ENCODE measurements at places on chromosomes 5 and 9.

GRCh38 chr9:121138561-121138960 lies 63.1 kb downstream of the RAB14 start:
- DNase-seq = no peak

DNA sequence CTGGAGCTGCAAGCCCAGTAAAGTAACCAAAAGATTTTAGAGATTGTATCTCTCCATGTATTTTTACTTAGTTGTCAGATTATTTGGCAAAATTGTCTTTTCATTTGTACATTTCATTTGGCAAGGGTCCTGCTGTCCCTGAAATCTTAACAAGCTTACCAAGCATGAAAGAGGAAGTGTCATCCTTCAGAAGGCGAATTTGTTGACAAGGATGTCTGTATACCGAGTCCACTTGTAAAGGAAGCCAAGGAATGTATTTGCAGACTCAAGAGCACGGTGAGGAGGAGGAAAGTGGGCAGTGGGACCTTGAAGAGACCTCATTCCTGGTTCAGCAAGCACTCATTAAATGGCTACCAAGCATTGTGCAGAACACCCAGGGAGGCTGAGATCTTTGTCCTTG lies 7.5 kb upstream of the OTULINL start:
- no peak for DNase-seq

- DNase-seq = no peak
Measured at GRCh38 chr5:98827161-98827560, 53.7 kb downstream of the RGMB start.

GRCh38 chr5:30572279-30572678 lies 621.2 kb upstream of the CDH6 start:
- no peak for DNase-seq

DNA sequence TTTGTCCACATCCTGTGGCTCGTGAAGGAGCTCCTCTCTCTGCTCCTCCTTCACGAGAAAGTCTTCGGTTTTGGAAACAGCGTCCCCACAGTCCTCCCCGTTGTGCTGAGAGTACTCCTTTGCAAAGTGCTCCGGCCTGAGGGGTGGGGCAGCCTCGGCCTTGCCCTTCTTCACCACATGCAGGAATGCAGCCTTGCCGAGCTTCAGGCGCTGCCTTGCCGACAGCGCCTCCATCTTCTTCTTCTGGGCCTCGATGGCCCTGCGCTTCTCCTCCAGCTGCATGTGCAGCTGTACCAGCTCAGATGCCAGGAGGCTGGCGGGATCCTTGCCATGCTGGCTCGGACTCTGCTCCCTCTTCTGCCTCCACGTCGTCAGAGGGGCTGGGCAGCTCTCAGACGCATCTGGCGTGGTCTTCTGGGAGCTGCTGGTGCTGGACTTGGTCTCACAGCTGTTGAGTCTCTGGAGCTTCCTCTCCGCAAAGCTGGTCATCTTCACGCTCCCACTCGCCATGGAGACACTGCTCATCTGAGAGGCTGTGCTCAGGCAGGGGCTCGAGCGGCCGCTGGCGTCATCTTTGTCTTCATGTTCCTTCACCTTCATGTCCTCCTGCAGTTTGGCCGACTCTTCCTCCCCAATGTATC lies 85.5 kb downstream of the CAMSAP1 start:
- DNase-seq = no peak
